ENCODE measurements at places on chromosomes 11 and 22.

DNA sequence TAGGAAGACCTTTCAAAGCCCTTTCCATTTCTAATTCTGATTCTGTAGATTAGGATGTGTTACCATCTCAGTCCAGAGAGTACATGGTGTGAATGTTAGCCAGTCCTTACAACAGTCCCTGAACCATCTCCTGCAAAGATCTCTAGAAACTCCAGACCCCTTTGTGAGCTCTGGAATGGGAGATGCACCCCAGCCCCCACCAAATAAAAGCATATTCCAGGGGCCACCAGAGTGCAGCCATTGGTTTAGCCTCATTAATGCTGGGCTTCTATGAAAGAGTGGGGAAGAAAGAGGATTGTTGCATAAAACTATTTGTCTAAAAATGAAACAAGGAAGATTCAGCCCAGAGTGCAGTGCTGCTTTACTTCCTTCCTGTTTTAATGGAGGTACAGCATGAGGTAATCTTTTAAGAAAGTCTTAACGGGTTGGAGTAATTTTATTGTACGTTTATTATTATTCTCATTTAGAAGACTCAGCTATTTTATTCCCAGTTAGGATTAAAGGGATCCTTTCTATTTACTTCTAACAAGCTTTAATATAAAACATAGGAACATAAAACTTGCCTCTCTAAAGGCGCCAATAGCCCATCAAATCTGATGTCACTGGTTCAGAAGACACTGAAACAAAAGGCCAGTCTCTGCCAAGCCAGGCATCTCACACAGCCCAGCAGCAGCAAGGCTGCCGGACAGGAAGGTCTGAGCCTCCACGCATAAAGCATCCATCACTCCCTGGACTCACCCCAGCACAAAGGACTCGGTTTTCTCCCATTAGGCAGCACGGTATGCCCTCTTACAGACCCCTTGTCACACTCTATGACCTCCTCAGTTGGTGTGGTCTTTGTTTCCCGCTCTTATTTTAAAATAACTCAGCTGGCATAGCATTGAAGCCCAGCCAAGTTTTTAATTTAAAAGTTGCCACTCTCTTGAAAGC lies 203.9 kb upstream of the BLID start:
- no peak for DNase-seq

- no peak for DNase-seq
Measured at GRCh38 chr11:122729139-122729538, 73.6 kb downstream of the UBASH3B start.

- DNase-seq: no peak
Measured at GRCh38 chr11:75233754-75234172, 6.8 kb upstream of the TPBGL start.

GRCh38 chr11:47723041-47723440 lies 7.9 kb upstream of the AGBL2 start:
- DNase-seq: no peak

- DNase-seq: no peak
Measured at GRCh38 chr22:38455076-38455529, at the start of gene KCNJ4. Gene KCNJ4 (minus strand): TSS chr22:38455199. CDS start chr22:38428132, 27,067 bp downstream.

DNA sequence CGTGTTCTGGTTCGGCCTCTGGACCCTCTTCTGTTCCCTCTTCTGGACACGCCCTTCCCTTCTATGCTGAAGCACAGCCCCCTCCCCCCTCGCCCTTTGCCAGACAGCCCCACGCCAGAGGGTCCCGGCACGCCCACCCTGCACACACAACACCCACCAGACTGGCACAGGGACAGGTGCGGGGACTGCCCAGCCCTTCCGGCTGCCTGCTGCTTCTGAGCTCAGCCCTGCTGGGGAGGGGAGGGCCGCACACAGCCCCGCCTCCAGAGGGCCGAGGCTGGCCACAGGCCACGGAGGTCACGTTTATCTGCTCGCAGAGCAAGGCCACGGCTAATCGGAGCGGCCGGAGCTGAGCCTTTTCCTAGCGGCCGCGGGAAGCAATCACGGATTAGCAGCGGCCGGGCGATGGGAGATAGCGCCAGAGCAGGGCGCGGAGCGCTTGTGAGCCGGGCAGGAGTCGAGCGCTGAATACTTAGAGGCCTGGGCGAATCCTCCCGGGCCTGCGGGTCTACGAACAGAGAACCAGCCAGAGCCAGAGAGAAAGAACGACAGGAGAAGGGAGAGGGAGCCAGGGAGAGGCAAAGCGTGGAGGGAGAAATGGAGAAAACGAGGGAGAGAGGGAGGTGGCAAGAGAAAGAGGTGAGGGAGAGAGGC lies 21.5 kb downstream of the OTUB1 start:
- DNase-seq: no peak

Measured in stimulated activated CD4-positive, alpha-beta T cell treated with anti-CD3 and anti-CD28 coated beads, Interleukin-1b, Interleukin-23, amount 100 ng/mL, for 4 hours (primary cell).